ENCODE measurements at places on chromosomes 5 and 9.

DNA sequence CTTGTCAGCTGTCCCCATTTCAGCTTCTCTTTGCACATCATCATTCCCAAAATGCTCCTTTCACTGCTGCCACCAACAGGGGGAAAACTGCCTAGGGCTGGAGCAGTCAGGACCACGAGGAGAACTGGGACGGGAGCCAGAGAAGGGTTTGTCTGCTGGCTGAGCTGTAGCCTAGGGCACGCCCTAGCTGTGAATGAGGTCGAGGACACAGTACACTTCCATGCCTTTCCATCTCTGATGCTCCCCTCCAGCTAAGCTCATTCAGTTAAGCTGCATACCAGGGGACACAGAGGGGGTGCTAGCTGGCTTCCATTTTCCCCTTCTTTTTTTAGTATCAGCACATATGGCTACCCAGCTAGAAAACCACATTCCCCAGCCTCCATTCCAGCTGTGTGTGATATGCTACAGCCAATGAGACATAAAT is 64.7 kb downstream of the STK10 start:
- no peak for DNase-seq

DNA sequence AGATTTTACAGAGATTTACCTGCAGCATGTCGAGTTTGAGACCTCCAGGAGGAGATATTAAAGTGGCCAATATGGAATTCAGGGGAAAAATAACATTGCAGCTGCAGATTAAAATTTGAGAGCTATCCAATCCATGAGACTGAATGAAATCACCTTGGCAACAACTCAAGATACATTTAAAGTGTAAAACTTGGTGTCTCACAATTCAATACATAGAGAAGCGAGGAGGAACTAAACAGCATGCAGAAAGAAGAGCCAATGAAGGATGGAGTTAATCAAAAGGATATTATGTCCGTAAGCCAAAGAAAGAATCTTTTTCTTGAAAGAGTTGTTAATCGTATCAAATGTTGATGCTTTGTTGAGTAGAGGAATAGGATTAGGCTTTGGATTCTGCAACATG is 455.1 kb downstream of the CDH18 start:
- no peak for DNase-seq

DNA sequence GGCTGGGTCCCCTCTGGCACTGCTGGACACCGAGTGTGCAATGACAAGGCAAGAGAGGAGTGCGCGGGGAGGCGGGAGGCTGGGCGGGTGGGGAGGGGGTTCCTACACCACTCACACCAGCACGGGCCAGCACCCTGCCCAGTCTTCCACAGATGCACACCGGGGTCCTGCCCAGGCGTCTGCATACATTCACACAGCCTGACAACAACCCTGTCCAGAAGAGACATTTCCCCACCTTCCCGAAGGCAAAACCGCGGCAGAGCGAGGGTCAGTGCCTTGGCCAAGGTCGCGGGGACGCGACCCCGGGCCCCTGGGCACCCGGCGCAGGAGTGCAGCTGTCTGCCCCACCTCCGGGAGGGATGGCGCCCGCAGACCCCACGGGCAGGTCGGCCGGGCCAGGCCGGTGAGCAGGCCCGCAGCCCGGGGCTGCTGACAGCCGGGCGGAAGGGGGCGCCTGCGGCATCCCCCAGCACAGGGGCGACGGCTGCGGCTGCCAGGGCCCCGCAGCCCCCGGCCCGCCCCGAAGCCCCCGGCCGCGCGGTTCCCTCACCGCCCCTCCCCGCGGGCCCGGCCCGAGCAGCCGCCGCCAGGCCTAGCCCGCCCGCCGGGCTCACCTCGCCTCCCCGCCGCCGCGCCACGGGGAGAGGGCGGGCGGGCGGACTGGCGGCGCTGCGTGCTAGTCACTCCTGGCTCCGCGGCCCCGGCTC is 496 bp downstream of the MAPK9 start:
- DNase-seq: no peak

- DNase-seq: no peak
Measured at GRCh38 chr5:90285581-90285980, 124.0 kb downstream of the CETN3 start.

DNA sequence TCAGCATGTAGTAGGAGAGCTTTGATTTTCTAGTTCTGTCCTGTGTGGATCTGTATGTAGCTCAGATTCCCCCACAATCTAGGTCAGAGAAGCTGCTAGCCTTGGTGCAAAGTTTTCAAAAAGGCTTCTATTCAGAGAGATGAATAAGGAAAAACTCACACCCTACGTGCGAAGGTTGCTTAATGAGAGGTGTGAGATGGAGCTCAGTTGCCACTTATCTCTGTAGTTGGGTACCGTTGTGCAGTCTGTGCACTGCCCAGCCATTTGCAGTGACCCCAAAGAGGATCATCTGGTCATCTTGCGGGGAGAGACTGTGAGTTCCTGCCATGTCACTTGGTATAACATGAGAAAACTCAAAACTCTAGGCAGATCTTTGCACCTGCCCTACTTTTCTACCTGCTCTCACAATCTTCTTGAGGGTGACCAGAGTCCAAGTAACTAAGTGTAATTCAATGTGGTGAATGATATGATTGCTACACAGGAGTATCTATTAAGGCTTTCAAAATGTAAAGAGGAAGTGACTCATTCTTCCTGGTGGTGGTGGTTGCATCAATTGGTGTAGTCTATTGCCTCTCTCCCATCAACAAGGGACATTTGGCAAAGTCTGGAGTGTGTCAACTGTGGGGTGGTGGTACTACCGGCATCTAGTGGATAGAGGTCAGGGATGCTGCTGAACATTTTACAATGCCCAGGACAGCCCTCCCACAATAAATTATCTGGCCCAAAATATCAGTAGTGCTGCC is 65.2 kb downstream of the TMC1 start:
- peak; percentile 6 for DNase-seq

GRCh38 chr5:151799407-151799806 is 27.7 kb downstream of the G3BP1 start:
- DNase-seq: no peak

DNA sequence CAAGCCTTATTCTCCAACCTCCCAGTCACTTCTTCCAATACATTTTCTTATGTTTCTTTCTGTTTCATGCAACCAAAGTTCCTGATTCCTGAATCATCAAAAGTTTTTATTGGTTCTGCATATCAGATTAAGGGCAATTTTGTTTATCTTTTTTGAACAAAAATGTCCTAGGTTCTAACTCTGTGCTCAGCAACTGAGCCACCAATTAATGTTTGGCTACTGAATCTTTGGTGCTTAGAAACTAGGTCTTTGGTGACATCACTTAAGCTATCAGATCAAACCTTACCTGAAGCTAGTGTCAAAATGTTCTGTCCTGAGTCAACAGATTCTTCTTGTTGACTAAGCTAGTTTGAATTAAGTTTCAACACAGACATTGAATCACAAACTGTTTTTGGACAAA is 56.1 kb downstream of the FGF18 start:
- no peak for DNase-seq

DNA sequence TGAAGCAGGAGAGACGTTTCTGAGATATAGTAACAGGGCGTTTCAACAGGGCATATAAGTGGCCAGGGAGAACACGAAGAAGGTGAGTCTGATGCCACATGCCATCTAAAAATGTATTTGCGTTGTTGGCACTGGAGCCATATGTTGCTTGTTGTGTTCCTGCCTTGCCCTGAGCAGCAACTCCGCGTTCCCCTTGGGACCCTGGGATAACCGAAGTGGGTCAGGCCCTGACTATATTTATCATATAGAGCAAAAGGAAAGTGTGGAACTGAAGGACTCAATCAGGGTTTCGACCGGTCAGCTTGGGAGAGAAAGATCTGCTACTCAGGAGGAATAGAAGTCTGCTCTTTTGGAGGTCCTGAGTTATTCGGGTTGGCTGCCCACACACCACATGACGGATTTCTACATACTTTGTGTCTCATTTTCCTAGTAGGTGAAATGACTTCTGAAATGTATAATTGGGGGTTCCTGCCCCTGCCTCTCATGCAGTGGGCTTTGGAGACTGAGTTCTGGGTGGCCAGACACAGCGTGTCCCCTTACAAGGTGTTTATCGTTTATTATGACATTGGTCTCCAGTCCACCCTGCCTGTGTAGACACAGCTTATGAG is 3.0 kb downstream of the STC2 start:
- no peak for DNase-seq

GRCh38 chr9:69611221-69611620 is 61.0 kb downstream of the APBA1 start:
- no peak for DNase-seq

DNA sequence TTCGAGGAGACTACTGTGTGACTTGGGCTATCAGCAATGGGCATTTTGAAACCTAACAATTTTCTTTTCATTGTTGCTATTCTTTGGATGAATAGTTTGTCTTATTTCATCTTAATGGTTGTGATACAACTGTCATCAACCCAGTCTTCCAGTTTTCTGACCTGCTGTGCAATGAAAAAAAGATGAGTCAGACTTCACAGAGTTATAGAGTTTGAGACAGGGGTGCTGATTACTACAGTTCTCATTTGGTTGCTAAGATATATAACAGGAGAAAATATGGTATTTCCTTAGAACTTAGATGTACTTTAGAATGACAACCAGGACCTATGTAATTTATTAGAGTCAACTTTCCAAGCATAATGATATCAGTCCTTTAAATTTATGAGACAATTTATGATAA is 564.4 kb upstream of the NUDT12 start:
- DNase-seq: no peak

DNA sequence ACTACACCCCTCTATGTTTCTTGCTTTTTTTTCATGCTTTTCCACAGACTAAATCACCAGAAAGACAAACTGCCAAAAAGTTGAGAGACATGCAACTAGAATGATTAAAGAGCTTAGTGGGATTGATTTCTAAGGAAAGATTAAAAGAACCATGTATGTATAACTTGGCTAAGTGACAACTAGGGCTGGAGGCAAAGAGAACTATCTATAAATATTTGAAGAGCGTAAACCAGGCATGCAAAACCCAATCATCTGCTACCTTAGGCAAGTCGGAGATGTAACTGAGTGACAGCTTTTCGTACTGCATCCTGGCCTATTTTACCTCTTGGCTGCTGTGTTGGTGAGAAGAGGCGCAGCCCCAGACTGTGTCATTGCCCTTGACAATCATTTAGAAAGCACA is 121.0 kb upstream of the TLX3 start:
- DNase-seq: no peak

GRCh38 chr9:71058660-71059059 is 62.8 kb downstream of the TRPM3 start:
- DNase-seq: no peak

DNA sequence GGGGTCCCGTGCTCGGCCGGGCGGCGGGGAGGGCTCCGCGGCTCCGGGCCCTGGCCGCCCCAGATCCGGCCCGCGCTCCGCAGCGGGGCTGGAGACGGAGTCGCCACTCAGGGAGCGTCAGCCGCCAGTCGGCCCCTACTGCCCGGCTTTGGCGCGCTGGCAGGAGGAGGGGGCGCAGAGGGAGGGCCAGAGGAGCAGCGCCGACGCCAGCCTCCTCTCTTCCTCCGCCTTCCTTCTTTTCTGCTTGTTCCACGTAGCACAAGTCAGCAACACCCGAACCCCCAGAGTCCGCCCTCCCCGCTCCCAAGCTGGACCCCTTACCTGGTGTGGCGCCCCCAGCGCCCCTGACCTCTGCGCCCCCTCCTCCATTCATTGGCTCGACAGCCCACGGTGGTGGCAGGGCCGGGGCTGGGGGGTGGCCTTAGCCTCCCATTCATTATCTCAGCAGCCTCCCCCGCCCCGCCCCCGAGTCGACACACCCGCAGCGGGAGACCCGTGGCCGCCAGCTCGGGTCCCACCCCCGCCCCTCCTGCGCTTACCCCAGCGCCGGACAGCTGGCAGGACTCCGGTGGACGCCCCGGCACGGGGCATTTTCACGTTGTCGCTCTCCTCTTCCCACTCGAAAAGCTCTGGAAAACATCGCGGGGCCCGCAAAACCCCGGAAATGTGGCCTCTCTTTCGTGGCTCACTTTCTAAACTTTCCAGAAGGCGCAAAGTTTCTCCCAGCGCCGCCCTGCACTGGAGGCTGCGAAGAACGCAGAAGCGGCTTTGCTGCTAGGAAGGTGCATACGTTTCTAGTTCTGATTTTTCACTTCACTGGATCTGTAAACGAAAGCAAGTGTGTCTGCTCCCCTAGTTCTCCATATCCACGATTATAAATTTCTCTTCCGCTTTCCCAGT is at the start of gene LPAR1:
TSS of gene LPAR1 (minus strand) at position 140 of the 900 bp plus-strand sequence. CDS start 66,353 bp downstream, outside the sequence.
- DNase-seq: no peak

DNA sequence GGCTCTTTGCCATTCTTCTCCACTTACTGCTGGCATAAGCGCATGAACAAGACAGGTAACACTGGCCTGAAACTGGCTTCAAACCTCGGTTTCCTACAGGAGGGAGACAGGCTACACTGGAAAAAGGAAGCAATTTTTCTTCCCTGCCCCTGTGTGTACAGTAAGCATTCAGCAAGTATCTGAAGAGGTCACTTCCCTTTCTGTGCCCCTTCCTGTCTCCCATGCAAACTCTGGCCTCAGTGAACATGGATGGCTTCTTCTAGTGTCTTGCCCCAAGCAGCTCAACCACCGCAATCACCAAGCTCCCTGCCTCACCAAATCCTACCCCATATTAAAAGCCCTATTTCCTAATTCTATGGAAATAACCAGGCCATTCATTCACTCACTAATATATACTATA is 42.4 kb downstream of the SERINC5 start:
- DNase-seq: no peak

- no peak for DNase-seq
Measured at GRCh38 chr9:14096258-14096922, 217.6 kb downstream of the NFIB start.

- DNase-seq: no peak
Measured at GRCh38 chr5:164336276-164336675, 830.9 kb downstream of the MAT2B start.

GRCh38 chr5:132378580-132378979 is 9.1 kb downstream of the SLC22A5 start:
- DNase-seq: no peak

GRCh38 chr5:126847456-126847820 is 70.5 kb downstream of the LMNB1 start:
- DNase-seq: no peak

GRCh38 chr9:135804581-135805421 is 102.5 kb downstream of the CAMSAP1 start:
- no peak for DNase-seq

DNA sequence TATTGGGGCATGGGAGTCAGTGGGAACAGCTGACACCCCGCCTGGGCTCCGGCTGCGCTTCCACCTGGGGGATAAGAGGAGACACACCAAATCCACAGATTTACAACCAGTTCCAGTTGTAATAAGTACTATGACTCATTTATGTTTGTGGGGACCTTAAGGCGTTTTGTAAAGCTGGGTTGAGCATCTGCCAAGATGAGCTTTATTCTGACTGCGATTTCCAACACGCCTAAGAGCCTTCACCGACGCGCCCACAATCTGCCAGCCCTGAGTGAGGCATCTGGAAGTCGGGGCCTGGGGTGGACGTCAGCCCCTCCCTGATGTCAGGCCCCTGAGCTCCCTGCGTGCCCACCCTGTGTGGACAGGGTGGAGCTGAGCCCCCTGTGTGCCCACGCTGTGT is 14.3 kb upstream of the LHX3 start:
- DNase-seq: no peak

GRCh38 chr5:161851691-161852299 is 3.9 kb downstream of the GABRA1 start:
- no peak for DNase-seq

DNA sequence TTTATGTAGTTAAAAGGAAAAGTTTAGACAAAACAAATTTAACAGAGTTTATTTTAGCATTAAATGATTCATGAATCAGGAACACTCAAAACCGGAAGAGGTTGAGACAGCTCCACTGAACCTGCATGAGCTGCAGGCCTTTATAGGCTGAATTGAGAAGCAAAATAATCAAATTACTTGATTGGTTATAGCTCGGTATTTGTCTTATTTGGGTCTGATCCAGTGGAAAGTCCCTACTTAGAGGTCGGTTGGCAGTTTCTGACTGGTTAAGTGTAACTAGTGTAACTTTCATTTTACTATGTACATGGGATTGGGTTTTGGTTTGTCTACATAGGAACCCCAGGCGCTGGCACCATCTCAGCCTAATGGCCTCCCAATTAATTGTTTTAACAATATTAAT is 74.1 kb upstream of the PIK3R1 start:
- no peak for DNase-seq

Data from stimulated activated CD8-positive, alpha-beta memory T cell treated with anti-CD3 and anti-CD28 coated beads, Interleukin-15, amount 100 ng/mL, for 48 hours (primary cell).